ENCODE measurements at places on chromosomes 1 and 21.
A peak's percentile ranks its signal among the peaks of the same experiment; 100 is the strongest.

- peak; percentile 43 for DNase-seq
Observed at GRCh38 chr1:240190881-240191401, 99.3 kb downstream of the FMN2 start.

DNA sequence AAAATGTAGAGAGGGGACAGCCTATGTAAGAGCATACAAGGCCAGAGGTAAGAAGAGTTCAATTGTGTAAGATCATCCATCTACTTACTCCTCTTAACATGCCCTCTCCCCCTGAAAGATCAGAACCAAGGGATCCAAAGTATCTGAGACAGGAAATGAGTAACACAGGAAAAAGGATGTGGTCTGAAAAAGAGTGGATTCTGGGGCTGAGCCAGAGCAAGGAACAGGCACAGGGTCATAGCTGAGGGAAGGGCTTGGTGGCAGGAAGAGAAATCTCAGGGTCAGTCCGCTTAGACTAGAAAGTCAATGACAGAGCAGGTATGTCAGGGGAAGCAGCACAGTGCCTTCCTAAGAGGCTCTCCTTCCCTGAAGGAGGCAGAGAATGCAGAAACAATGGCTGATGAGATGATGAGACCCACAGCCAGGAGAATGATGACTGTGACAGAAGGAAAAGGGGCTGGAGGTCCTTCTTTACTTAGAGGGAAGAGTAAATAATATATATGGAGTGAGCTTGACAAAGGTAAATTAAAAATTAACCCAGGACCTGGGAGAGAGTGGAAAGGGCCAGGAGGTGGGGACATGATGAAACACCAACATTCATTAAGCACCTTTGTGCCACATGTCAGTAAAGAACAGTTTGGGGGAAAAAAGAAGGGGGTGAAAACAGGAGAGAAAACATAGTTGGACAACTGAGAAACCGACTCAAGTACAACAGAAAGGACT is 26.2 kb upstream of the A3GALT2 start:
- peak; percentile 36 for DNase-seq

- no peak for DNase-seq
Observed at GRCh38 chr1:223708001-223708359, 4.4 kb upstream of the CAPN2 start.

DNA sequence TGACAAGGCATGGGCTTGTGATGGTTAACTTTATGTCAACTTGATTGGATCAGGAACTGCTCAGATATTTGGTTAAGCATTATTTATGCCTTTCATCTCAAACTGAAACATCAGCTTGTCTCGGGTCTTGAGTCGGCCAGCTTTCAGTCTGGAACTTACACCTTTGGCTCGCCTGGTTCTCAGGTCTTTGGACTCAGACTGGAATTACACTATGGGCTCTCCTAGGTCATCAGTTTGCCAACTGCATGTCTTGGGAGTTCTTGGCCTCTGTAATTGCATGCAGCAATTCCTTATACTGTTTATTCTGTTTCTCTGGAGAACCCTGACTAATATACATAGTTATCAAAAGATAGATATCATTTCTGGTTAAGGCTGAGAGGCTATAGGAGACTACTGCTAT is 653.7 kb downstream of the ADGRL2 start:
- DNase-seq, result no peak

- no peak for DNase-seq
Observed at GRCh38 chr1:78333502-78333901, 157.3 kb upstream of the PTGFR start.

All from activated CD4-positive, alpha-beta T cell treated with anti-CD3 and anti-CD28 coated beads, Interleukin-2, Interleukin-6, amounts not matched to agents 100 ng/mL and 50 ng/mL, durations not matched to agents 16 hours and 8 hours (primary cell).